ENCODE measurements at places on chromosomes 2 and 18.

DNA sequence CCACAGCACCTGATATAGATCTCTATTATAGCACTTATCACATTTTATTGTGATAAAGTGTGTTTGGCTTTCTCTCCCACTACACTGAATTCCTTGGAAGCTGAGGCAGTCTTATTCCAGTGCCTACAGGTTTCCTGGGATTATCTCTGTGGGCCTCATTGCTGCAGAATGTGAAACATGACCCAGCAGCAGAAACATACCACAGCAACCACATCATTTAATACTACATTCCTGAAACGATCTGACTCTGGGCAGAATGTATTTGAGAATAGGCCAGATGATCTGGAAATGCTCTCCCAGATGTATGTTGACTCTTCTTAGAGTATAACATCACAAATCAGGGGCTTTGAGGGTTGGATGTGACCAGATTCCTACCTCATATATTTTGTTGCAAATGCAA is 323.5 kb upstream of the TANK start:
- no peak for DNase-seq

GRCh38 chr2:69798909-69799526 is 30.4 kb upstream of the GMCL1 start:
- DNase-seq: peak; percentile 49

GRCh38 chr2:18047213-18047611 is 168.7 kb downstream of the KCNS3 start:
- no peak for DNase-seq

DNA sequence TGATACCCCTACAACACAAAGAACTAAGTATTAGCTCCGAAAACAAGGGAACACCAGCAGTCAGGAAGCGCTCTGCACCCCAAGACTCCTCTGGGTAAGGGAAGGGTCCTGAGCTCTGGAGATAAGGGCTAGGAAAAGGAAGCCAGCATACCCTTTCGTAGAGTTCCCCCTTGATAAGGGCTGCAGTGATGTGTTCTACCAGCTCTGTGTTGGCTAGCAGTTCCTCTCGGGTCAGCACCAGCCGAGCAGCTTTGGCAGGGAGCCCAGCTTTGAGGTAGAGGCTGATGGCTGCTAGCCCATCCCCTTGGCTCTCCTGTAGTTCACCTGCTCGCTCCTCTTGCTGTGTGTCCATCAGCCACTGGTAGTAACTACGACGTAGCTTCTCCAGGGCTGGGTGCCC is 18.9 kb downstream of the KRTCAP3 start:
- no peak for DNase-seq

DNA sequence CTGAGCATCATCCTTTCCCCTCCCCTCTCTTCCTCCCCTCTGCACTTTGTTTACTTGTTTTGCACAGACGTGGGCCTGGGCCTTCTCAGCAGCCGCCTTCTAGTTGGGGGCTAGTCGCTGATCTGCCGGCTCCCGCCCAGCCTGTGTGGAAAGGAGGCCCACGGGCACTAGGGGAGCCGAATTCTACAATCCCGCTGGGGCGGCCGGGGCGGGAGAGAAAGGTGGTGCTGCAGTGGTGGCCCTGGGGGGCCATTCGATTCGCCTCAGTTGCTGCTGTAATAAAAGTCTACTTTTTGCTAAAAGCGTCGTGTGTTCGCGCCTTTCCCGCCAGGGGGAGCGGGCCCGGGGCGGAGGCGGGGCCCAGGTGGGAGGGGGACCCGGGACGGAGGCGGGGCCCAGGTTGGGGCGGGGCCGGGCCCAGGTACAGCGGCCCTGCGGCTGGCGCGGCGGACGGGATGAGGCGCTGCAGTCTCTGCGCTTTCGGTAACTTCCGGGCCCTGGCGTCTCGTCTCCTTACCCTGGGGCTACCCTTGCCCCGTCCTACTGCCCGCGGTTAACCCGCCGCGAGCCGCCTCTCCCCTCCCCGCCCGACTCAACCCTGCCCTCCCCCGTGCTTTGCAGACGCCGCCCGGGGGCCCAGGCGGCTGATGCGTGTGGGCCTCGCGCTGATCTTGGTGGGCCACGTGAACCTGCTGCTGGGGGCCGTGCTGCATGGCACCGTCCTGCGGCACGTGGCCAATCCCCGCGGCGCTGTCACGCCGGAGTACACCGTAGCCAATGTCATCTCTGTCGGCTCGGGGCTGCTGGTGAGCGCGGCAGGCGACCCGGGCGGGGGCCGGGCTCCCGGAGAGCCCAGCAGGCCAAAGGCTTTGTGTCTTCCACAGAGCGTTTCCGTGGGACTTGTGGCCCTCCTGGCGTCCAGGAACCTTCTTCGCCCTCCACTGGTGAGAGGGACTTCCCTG is at the start of gene KRTCAP3:
Gene KRTCAP3 (plus strand): TSS at position 424 of the 962 bp plus-strand sequence. CDS start 32 bp downstream, at position 456.
- DNase-seq: no peak

DNA sequence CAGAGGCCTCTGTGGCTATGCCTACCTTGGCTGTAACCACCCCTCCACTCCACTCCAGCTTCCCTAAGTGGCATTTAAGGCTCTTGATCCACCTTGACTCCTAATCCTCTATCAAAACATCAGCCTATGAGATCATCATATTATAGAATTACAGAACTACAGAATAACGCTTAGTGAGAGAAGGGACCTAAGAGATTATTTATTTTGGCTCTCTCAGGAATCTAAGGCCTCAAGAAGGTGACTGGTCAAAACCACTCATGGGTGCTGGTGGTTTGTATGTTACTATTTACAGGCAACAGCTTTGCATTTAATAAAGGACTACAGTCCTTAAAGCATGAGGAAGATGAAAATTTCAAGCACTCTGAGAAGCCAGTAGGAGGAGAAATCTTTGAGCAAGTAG is 118.8 kb downstream of the FSHR start:
- peak; percentile 51 for DNase-seq

DNA sequence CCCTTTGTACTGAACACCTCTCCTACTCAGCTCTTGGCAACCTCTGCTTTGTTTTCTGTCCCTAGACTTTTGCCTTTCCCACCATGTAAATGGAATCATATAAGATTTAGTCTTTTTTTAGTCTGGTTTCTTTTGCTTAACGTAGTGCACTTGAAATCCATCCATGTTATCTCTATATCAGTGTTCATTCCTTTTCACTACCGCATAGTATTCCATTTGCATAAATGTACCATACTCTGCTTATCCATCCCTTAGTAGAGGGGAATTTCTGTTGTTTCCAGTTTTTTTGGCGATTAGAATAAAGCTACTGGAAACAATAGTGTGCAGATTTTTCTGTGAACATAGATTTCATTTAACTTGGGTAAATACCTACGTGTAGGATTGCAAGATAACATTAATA is 46.4 kb downstream of the GAD1 start:
- no peak for DNase-seq

GRCh38 chr2:77156599-77156998 is 365.6 kb downstream of the LRRTM4 start:
- DNase-seq: peak; percentile 2

DNA sequence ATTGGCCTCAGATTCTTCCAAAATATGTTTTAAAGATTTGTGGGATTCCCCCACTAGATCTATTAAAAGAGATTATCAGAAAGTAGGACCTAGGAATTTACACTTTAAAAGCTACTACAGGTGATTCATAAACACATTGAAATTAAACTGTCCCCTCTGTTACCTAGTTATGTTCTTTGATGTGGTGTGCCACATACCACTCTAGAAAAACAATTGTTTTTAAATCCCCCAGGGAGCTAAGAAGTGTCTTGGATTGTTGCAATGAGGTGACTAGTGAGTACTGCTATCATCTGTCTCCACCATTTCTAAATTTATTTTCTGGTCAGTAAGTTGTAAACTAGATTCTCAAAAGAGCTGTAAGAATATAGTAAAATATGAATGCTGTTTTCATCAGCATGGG is 214.5 kb upstream of the DOK6 start:
- no peak for DNase-seq

DNA sequence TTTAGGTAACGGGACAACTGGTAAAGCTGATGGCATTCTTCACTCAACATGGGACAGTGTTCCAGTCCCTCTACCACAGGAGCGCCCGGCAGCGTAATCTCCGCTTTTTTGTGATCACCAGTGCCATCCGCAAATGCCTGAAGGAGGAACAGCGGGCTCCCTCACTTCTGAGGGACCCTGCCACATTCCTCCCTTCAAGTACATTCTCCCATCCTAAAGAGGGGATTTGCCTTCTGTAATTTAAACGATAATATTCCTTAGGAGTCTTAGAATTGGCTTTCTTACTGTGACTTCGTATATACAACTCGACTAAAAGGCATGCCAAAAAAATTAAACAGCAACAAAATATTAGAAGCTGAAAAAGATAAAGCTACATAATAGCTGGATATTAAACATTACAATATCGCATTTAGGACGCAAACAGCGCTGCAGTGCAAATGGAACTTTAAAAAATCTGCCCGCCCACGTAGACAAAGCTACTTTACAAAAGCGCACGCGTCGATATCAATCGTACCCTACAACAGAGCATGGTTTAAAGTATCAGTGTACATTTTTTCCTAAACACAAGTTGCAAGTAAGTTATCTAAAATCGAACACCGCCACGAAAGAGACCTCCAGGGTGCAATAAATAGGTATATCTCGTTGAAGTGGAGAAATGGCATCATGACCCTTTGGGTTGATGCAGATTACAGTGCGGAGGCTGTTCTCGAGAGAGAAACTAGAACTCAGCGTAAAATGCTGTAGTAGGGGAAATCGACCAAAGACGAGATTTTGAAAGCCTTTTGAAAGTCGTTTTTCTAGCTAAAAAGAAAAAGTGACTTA is 2.3 kb upstream of the VSNL1 start:
- peak; percentile 54 for DNase-seq

- no peak for DNase-seq
Observed at GRCh38 chr2:145124085-145124484, 604.2 kb upstream of the ZEB2 start.

Data from NCI-H82 (cell line).